ENCODE measurements at places on chromosomes 6 and 20. TPM values are rescaled to one million over a fixed set of nuclear protein-coding genes. Genes with fewer than 3 reads are reported as not detected.

DNA sequence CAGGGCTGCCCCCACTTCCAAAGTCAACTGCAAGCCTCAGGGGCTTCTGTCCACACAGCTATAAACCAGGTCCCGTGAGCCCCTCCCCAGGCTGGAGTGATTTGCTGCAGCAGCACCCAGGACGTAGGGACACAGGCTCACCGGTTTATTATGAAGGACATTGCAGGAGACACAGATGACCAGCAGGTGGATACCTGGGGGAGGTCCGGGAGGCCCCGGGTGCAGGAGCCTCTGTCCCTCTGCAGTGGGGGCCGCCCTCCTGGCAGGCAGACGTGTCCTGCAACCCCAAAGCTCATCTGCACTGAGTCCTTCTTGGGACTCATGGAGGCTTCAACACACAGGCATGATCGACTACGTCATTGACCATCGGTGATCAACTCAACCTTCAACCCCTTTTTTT, 14.5 kb upstream of the NTSR1 start:
- DNase-seq: no peak

GRCh38 chr6:40997234-40997957, 41.6 kb downstream of the UNC5CL start:
- no peak for DNase-seq

GRCh38 chr6:27726619-27727023, 185.6 kb downstream of the OR2B2 start:
- DNase-seq: no peak

Gene PI16
- not detected for total RNA-seq

DNA sequence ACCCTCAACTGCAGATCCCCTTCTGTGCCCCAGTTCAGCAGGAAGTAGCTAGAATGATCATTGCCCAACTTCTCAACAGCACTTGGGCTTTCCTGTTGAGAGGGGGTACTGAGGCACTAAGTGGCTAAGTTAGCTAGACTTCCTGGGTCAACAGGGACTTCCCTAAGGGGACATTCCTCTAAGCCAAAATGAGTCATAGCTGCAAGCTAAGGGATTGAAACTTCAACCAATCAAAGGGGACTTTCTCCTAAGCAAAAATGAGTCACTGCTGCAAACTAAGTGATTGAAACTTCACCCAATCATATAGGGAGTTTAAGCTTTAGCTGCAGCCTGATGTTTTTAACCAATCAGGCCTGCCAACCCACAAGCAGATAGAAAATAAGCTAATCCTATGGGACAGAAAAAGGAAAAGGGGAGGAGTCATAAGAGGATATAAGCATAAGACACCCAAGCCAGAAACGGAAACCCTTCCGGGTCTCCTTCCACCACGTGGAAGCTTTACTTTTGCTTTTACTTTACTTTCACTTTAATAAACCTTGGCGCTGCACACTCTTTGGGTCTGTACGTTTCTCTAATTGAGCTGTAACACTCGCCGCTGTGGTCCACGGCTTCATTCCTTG, 659.0 kb upstream of the HS3ST5 start:
- no peak for DNase-seq

DNA sequence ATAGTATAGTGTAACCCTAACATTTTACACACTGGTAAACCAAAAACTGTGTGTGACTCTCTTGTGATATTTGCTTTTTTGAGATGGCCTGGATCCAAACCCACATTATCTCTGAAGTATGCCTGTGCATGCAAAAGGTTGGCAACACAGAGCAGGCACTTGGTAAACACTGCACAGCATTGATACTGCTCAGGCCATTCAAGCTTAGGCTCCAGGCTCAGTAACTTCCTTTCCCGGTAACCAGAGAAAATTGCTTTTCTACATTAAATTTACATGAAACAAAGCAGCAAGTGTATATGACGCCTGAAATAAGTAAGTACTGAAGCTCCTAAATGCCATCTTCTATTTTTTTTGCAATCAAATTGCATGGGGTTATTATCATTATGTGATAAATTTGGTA, 205.7 kb downstream of the EPM2A start:
- DNase-seq: no peak

- DNase-seq: no peak
Measured at GRCh38 chr6:49557177-49557576, 6.7 kb downstream of the C6orf141 start.

- no peak for DNase-seq
Measured at GRCh38 chr6:64040113-64040512, 404.5 kb downstream of the PHF3 start.

Gene PREX1
- 5.8 TPM for total RNA-seq

DNA sequence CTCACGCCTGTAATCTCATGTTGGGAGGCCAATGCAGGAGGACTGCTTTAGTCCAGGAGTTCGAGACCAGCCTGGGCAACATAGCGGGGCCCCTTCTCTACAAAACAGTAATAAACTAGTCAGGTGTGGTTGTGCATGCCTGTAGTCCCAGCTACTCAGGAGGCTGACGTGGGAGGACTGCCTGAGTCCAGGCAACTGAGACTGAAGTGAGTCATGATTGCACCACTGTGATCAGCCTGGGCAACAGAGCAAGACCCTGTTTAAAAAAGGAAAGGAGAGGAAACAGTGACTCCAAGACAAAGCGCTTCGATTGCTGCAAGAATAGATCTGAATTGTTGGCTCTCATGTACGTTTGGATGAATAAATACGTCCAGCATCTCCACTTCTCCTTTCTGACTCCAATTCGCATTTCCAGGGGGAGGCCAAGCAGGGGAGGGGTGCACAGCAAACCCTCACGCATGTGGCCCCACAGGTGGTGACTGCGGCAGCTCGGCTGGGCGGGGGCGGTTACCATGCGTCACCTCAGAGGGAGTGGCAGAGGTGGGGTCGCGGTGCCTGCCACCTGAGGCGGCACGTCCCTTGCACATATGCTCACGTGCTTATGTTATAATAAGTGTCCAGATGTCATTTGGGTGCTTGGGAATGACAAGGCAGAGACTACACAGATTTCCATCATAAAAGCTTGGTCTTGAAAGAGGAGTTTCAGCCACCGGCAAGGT, 95.1 kb upstream of the MPC1 start:
- DNase-seq: no peak

DNA sequence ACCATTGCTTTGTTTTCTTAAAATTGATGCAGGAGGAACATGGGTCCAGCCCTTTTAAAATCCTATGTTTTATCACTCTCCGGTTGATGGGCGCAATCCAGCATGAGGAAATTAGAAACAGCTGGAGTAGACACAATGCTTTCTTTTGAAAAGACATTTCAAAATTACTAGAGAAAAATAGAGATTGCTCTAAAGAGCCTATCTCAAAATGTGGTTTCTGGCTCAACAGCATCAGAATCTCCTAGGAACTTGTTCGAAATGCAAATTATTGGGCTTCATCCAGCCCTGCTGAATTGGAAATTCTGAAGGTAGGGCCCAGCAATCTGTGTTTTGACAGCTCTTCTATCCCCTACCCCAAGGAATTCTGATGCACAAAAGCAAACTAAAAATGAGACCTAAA, 190.8 kb upstream of the BMP2 start:
- DNase-seq: no peak

Measured in left lobe of liver (tissue), 2 donors.